ENCODE measurements at places on chromosomes 1 and 21.

- DNase-seq = no peak
Observed at GRCh38 chr1:248871837-248872401, 13.0 kb upstream of the ZNF692 start.

- no peak for DNase-seq
Observed at GRCh38 chr21:44819283-44820243, 1.7 kb upstream of the SUMO3 start.

DNA sequence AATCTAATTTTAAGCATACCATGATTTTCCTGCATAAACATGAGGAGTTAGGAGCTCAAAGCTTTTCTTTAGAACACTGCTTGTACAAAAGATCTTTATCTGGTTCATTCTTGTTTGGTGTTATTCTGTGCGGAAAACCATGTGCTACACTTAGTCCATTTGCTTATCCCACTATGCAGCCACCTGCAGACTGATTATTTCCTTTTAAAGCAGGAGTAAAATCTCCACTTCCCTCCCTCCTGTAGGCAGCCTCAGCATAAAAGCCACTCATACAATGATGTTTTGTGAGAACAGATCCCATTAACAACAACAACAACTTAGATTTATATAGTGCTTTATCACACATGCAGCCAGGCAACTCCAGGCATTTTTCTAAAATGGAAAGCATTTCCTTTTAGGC lies 355.3 kb upstream of the NEGR1 start:
- DNase-seq = no peak

- DNase-seq = no peak
Observed at GRCh38 chr1:165647970-165648369, 16.9 kb downstream of the MGST3 start.

GRCh38 chr1:43932786-43933385 lies 715 bp upstream of the ARTN start:
- DNase-seq = no peak

Measured in activated naive CD8-positive, alpha-beta T cell treated with anti-CD3 and anti-CD28 coated beads, Interleukin-2, amount 50 U/mL, for 24 hours (primary cell).